Central memory CD8-positive, alpha-beta T cell (primary cell): ENCODE measurements at places on chromosomes 2 and 18.

GRCh38 chr2:108927936-108928659 is 60.9 kb downstream of the EDAR start:
- no peak for DNase-seq

DNA sequence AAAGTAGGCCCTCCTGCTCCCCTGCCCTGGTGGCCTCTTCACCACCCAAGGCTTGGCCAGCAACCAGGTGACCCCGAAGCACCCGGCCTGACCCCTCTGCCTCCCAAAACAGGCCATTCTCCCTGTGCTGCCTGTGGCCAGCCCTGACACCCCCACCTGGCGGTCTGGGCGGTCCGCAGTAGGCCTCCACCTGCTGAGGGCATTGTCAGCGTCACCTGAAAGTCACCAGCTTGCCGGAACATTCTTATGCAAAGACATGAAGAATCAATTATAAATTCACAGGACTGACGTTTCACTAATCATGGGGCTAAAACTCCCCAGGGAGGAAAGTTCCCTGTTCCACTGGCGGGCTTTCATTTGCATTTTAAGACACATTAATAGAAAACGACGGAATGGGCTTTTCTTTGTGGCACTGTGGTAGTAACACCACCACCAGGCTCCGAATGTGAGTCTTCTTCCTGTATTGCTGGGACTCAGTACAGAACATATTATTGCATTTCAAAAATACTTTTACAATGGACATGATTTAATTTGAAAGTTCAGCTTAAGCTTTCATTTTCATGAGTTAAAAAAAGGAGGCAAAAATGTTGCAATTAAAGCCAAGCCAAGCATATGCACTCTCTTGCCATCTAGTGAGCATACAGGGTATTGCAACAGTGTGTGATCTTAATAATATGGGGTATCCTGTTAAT is 57.4 kb downstream of the ADI1 start:
- no peak for DNase-seq

DNA sequence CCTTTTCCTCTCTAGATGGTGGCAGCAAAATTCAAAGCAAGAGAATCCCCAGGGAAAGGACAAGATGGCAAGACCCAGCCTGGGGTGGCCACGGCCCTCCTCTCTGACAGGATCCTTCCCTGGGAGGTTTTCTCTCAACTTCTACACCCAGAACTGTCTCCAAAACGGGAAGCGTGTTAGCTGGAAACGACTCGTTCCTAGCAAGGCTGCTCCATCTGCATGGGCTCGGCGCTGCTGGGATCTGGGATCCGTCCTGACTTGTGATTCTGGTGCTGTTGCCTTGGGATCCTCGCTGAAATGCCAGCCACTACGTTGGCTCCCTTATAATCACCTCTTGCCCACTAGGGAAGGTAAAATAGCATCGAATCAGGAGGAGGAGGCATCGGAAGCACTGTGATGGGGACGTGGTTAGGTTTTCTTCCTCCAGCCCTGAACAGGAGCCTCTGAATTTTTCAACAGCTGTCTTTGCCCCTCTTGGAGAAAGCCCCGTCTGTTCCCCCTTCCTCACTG is 514.8 kb upstream of the MYT1L start:
- DNase-seq = no peak

- no peak for DNase-seq
Measured at GRCh38 chr2:133768256-133768655, 200.0 kb upstream of the NCKAP5 start.

DNA sequence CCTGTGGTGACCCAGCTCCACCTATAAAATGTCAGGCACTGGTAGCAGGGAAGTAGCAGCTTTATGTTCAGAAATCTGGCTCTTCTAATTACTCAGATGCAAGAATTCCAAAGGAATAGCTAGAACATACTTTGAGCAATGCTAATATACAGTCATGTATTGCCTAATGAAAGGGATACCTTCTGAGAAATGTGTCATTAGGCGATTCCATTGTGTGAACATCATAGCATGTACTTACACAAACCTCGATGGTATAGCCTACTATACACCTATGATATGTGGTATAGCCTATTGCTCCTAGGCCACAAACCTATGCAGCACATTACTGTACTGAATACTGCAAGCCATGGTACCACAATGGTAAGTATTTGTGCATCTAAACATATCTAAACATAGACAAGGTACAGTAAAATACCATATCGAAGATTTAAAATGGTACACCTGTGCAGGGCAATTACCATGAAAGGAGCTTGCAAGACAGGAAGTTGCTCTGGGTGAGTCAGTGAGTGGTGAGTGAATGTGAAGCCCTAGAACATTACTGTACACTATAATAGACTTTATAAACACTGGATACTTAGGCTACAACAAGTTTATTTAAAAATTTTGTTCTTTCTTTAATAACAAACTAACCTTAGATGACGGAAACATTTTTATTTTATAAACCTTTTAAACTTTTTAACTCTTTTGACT is 50.3 kb upstream of the ETAA1 start:
- no peak for DNase-seq

- no peak for DNase-seq
Measured at GRCh38 chr18:80044072-80044471, 9.8 kb downstream of the RBFA start.

- peak; percentile 70 for DNase-seq
Measured at GRCh38 chr2:196170213-196170605, 1.2 kb downstream of the STK17B start.

GRCh38 chr2:156333951-156334495 is 1.5 kb upstream of the NR4A2 start:
- DNase-seq = peak; percentile 67

DNA sequence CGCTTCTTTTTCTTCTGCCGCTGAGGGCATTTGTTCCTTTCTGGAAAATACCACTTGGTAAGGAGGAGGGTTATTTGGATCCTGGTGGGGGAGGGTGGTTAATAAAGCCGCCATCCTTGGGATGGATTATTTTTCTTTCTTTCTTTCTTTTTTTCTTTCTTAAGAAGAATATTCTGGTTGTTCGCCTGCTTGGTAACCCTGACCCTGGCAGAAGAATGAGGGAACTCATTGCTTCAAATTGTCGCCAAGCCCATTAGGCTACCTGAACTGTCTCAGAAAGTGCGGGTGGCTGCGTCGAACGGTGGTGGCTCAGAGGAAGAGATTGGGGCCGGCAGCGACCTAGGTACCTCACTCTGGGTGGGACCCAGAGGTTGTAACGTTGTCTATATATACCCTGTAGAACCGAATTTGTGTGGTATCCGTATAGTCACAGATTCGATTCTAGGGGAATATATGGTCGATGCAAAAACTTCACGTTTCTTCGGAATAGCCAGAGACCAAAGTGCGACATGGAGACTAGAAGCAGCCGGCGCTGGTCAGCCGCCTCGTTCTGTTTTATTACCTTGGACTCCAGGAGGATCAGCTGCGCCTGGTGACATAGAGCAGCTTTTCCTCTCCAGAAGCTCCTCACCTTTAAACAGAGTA is 1.3 kb upstream of the HOXD4 start:
- no peak for DNase-seq
